ENCODE measurements at places on chromosomes 5 and 9.

DNA sequence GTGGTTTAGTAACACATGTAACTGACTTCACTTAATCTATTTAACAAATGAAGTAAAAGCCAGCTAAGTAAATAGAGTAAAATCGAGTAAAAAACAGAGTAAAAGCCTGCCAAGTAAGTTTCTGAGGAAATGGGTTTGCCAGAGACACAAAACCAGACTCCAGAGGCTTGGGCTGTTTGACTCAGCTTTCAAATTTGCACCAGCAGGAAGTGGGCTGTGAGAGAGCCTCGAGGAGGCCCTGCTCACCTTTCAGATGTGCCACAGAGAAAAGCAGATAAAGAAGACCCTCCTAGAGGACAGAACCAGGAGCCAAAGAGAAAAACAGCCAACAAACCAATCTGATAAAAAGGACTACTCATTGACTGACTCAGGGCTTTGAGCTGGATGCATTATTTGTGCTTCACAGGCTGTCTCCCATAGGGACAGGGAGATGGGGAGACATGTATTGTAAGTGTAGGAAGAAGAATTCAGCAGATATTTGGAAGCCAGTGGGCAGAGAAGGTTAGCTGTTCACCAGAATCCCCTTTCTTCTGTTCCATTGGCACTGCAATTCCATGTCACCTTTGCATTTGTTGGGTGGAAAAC is 14.4 kb upstream of the AMACR start:
- DNase-seq: peak; percentile 21

- peak; percentile 38 for DNase-seq
These were observed 47.5 kb downstream of the RASGRF2 start for GRCh38 chr5:81007637-81008027.

DNA sequence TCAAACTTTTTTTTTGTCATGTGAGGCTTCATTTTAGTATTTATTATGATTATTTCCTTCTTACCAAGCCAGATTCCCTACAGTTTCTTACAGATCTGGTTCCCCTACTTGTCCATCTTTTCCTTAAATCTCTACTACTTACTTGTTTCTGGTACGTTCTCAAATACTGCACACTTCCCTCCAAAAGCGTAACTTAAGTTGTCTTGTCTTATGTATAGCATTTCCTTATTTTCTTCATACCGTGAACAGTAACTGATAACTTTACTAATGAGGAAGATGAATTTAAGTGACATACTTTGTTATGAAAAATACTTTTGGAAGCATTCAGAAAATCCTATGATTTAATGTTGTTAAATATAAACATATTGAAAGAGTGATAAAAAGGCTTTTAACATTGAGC is 67.3 kb downstream of the PARP8 start:
- no peak for DNase-seq

- DNase-seq: no peak
These were observed 182.7 kb downstream of the PAPPA start for GRCh38 chr9:116336133-116336862.

- no peak for DNase-seq
These were observed 4.6 kb upstream of the SLC6A7 start for GRCh38 chr5:150184990-150185912.

DNA sequence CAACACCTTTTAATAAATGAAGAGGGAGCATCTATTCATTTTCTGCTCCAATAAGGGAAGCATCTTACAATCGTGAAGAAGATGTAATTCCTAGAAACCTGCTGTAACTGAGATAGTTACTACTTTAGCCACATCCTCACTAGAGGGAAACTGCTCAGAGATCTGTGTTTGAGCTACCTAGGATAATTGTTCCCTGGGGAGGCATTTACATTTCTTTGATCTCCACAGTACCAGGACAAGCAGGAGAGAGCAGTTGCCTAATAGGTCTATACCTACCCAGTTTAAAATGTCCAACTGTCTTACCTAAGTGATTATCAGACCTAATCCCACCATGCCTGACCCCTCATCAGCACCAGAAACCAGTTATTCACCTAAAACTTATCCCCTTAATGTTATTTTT is 196.9 kb downstream of the TUSC1 start:
- no peak for DNase-seq

GRCh38 chr9:127267793-127268525 is 3.4 kb downstream of the GARNL3 start:
- no peak for DNase-seq

DNA sequence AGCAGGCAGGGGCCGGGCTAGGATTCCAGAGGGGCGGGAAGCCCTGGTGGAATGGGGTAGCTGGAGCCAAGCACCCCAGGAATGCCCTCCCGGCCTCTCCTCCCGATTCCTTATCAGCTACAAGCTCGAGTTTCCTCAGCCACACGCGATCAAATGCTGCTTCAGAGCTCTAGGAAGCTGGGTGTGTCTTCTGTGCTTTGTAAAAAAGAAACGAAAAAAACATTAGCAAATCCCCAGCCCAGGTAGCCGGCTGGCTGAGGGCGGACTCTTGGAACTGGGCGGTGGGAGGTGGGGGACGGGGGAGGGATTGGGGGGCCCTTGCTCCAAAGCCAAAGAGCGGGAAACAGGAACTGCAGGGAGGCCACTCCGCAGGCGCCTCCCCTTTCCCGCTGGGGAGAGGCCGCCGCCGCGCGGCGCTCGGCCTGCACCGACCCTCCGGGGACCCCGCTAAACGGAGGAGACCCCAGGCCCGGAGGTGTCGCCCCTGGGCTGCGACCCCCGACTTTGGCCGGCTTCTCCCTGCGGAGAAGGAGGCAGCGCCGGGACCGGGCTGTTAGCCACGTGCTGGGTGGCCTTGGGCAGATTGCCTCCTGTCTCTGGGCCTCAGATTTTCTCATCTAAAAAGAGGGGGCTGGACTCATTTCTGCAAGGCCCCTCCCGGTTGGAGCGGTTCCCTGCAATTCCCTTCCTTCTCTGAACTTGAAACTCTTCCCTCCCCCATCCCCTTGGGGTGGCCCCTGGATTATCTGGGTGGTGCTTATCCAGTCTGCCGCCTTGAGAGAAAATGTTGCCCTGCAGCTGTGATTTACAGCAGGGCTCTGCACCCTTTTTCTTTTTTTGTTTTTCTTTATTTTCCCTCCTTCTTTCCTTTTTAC is 40.9 kb upstream of the FABP6 start:
- no peak for DNase-seq

- DNase-seq: no peak
These were observed 6.9 kb downstream of the PLPP7 start for GRCh38 chr9:131296460-131296859.

DNA sequence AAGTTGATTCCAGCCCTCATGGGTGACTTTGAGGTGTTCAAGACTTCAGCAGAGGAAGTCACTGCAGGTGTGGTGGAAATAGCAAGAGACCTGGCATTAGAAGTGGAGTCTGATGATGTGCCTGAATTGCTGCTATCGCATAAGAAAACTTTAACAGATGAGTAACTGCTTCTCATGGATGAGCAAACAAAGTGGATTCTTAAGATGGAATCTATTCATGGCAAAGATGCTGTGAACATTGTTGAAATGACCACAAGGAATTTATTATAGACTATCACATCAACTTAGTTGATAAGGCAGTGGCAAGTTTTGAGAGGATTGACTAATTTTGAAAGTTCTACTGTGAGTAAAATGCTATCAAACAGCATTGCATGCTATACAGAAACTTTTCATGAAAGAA is 17.1 kb upstream of the POU4F3 start:
- no peak for DNase-seq

DNA sequence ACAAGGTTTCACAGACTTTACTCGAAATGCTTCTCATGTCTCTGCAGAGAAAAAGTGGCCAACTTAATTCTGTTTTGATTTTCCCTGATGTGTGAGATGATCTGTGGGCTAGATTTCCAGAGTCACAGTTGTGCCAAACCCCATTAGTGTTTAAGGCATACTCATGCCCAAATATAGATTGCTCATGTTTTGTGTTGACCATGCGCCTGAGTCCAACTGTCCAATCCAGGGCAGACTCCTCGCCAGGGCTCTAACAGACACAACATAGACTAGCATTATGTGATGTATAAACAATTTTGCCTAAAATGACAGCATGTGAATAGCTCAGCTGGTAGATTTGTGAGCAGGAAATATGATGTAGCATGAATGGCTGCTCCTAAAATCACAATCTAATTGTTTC is 128.1 kb downstream of the PRDM6 start:
- DNase-seq: no peak

DNA sequence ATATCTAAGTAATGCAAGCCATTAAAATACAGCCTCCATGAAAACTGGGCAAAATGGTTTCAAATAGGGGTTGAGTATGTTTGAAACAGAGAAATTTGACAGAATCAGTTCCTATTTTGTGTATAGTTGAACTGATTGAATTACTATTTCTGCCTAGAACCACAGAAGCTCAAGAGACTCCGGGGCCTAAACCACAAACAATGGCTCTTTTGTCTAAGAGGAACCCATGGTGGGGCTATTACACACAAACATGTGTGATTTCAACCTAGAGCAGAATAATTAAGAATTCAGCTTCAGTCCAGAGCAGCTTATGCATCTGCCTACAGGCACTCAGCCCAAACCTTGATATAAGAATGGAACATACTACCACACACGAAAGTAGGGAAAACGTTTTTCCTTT is 171.2 kb upstream of the MPDZ start:
- no peak for DNase-seq

- DNase-seq: no peak
These were observed 47.7 kb upstream of the ITGA1 start for GRCh38 chr5:52740007-52740406.

GRCh38 chr9:101478906-101479305 is 43.3 kb upstream of the ALDOB start:
- DNase-seq: no peak

DNA sequence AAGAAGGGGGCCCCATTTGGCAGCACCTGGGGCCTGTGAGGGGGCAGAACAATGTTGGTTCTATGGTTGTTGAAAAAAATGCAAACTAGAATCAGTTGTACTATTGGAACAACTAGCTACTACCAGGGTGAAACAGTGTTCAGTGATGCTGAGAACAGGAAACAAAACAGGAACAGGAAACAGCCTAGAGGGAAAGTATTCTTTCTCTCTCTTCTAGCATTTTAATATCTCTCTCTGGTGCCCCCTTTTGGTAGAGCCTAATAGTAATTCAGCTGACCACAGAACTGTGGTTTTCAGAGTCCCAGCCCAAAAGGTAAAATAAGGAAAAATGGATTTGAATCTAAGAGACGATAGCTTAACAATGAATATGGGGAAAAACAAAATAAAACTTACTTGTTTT is 138.0 kb upstream of the KCNN2 start:
- no peak for DNase-seq

GRCh38 chr5:56525113-56525512 is 290.2 kb upstream of the MAP3K1 start:
- no peak for DNase-seq

DNA sequence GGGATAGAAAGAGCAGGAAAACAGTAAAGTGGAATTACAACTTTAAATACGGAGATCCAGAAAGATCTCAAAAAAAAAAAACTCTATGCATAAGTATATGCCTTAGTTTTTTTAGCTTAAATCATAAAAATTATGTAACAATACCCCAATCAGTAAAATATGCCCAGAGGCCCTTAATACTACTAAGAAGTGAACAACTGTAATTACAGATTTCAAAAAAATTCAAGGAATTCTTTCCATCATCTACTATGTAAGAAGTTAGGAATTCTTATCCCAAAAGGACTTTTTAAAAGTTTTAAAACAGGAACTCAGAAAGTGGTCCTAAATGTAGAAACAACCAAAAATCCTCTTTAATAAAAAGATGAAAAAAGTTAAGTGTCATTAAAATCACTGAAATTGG is 111.3 kb downstream of the SSBP2 start:
- DNase-seq: no peak

DNA sequence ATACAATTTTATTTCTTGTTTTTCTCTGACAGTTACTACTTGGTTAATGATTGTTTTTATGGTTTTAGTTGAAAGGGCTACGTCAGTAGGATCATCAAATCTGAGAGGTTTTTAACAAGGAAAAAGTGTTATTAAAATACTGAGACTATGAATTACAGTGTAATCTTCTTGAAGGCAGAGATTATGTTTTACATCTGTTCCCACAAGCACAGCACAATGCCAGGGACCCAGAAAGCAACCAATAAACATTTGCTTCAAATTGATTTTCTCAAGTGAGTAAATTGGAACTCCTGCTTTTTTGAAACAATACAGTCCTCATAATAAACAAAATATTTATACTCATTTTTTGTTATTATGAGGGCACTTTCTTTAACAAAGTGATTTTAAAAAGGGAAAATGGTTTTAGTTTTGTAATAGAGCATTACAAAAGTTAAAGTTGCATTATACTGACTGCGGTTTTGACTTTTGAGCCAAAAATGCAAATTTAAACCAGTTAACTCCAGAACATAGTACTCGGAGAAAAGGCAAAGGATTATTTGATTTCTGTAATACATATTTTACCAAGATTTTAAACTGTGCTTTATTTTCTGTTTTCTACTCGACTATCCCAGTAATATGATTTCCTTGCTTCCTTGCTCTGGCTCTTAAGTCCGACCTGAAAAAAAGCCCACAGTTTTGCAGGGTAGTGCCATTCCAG is 176.9 kb downstream of the GDNF start:
- no peak for DNase-seq

Measured in CD4-positive, alpha-beta T cell treated with Interleukin-21 for 1 hour (primary cell).